ENCODE measurements at places on chromosomes 11 and 22.

- peak; percentile 78 for DNase-seq
These were observed 15.6 kb upstream of the RDX start for GRCh38 chr11:110311783-110312579.

GRCh38 chr11:75469785-75470405 lies 36.9 kb upstream of the KLHL35 start:
- DNase-seq, result no peak

GRCh38 chr22:40312050-40312449 lies 34.2 kb upstream of the ADSL start:
- DNase-seq, result no peak

GRCh38 chr11:26329206-26329605 lies 2.7 kb upstream of the ANO3 start:
- no peak for DNase-seq

DNA sequence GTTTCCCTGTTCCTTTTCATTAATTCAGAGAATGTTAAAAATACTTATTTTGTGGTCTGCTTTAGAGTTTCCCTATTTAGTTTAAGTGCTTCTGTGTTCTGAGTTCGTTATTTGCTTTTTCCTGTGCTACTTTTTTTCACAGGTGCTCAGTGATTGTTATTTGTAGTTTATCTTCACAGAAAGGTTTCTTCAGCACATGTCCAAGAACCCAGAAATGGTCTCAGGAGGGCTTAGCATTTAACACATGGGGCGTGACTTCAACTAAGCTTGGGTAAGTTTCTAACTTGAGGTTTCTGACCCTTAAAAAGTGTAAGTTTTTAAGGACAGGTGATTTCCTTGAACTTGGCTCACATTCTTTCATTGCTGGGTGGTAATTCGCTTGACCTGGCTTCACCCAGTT lies 157.3 kb downstream of the AASDHPPT start:
- DNase-seq, result no peak

GRCh38 chr22:32522237-32522636 lies 47.6 kb downstream of the FBXO7 start:
- DNase-seq, result no peak

- DNase-seq, result no peak
These were observed 68.5 kb upstream of the LMO1 start for GRCh38 chr11:8332196-8332595.

- DNase-seq, result no peak
These were observed 96.1 kb downstream of the MAML2 start for GRCh38 chr11:96246718-96247552.

GRCh38 chr11:121889931-121890330 lies 226.1 kb downstream of the BLID start:
- no peak for DNase-seq

DNA sequence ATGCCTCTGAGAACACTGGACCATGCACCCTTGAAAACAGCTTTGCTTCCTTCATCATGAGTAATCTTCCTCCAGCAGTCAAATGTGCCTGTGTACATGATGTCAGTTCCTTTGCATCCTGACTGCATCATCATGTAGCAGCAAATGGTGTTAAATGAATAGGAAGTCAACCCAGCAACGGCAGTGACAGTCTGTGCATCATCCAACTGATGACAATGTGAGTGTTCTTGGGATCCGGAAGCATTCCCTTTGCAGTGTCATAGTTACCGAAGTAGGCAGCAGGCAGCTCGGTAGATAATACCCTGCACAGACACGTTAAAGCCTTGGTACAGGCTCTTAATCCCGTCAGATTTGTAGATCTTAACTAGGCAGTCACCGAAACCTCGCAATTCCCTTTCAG lies 2.5 kb downstream of the WBP2NL start:
- no peak for DNase-seq

GRCh38 chr11:18590571-18590970 lies 2.0 kb upstream of the UEVLD start:
- no peak for DNase-seq

- DNase-seq, result no peak
These were observed 49.6 kb upstream of the E2F8 start for GRCh38 chr11:19290356-19290755.

DNA sequence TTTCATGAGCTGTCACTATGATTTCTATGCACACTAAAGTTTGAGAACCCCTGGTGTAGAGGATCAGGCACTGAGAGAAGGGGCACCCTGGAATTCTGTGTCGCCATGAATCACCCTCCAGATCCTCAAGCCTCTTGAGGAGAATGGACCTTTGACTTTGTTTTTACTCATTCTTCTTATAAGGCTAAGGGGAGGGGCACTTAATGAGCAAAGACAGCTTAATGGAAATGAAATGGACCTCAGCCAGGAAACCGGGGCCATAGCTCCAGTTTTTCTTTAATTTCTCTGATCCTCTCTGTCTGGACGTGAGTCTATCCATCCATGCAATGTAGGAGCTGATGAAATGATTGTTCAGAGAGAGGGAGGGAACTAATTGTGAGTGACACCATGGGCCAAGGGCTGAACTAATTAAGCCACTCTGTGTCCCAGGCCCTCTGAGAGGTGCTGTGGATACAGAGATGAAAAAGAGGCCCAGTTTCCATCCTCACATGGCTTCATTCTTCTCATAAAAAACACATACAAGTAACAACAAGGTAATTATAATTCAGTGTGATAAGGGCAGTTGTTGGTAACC lies 32.8 kb downstream of the OR2AT4 start:
- DNase-seq, result no peak

GRCh38 chr11:47184711-47185304 lies 1.4 kb downstream of the PACSIN3 start:
- DNase-seq, result no peak

DNA sequence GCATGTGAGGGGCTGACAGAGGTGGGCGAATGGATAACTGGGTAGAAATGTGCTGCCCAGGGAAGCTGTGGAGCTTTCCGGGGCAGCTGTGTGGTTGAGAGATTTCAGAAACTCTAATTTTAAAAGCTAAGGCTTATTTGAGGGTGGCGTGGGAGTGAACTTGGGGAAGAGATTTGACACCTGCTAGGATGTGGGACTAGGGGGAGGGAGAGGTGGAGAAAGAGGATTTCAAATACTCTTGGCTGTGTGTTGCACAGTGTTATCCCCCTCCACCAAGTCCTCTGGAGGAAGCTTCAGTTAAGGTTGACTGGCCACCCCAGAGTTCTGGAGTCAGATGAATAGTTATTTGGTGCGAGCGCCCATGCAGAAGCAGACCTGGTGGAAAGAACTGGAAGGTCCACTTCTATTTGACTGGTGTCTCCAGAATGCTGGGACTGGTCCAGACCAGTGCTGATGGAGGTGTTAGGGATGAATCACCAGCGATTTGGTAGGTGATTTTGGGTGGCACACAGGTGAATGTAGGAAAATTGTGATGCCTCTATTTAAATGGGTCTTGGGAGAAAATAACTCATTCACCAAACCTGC lies 72.8 kb upstream of the ALX4 start:
- no peak for DNase-seq

DNA sequence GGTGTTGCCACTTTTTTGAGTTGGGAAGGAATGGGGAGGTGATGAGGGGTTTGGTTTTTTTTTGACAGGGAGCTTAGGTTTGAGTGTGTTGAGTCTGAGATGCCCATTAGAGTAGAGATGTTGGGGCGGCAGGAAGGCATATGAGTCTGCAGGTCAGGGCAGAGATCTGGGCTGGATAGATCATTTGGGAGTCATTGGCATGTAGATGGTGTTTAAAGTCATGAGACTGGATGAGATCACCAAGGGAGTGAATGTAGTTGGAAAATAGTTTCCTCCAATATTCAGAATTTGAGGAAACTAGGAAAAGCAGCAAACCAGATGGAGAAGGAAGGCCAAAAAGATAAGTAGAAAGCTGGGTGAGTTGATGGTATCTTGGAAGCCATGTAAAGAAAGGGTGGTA lies 2.1 kb upstream of the ANAPC15 start:
- DNase-seq, result no peak

DNA sequence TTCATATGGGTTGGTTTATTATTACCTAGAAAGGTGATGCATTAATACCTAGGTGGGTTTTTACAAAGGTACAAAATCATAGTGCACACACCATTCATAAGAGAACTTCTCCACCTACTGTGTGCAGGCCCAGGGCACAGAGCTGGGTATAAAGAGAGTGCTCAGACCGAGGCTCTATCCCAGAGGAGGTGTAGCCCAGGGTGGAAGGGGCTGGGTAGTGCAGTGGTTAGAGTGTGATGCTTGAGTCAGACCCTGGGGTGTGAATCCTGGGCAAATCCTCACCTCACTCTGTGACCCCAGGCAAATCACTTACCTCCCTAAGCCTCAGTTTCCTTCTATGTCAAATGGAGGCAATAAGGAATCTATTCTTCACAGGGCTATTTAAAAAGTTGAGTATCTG lies 32.2 kb downstream of the PARVG start:
- DNase-seq, result no peak

GRCh38 chr22:44445731-44446130 lies 52.3 kb downstream of the RTL6 start:
- no peak for DNase-seq

- no peak for DNase-seq
These were observed 31.2 kb upstream of the PSMA1 start for GRCh38 chr11:14551380-14551779.

DNA sequence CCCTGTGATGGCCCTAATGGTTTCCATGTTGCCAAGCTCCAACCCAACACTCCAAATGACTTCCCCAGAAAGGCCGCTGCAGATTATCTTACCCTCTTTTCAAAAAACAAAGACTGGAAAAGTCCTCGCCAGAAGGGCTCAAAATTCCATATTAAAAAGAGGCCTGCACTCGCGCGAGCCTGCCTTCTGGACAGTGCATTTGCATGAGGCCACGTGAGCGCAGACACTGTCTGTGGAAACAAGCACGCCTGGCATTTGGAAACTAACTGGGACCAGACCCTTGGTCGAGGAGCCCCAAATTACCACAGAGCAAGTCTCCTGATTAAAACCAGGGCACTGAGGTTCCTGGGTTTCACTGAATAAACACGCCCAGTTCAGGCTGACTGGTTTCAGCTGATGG lies 42.9 kb downstream of the ABTB2 start:
- DNase-seq, result no peak

DNA sequence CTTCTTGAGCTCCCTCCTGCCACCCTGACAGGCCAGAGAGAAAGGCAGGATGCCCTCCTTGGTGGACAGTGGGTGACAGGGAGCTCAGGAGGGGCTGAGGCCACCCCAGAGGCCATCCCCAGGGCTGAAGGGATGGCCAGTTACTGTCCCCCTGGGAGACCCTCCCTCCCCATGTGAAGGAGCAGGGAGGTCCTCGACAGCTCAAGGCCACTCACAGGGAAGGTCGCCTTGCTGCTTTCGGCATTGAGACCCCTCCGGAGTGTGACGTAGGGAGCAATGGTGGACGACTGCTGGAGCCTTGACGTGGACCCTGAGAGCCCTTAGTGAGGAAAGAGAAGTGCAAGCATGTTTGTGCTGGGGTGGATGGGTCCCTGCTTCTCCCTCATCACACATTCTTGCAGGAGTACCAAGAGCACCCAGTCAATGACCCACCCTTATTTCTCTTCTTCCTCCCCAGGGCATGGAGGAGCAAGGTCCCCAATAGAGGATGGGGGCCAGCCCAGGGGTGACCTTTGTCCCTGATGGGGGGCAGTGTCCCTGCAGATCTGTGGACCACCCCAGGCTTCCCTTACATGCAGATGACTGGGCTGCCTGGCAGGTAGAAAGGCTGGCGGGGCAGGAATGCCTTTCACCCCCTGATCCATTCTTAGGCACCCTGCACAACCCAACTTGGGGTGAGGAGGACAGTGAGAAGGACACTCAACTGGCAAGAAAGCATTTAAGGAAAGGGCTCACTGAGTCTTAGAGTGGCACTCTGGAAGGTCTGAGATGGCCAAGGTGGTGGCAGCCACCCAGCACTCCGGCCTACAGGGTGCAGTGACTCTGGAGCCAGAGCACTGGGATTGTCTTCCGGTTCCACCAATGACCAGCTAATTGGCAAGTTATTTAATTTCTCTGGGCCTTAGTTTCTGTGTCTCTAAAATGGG lies 51.4 kb downstream of the C11orf58 start:
- no peak for DNase-seq

Measured in activated CD4-positive, alpha-beta T cell treated with anti-CD3 and anti-CD28 coated beads, Interleukin-2, Interleukin-4, amounts not matched to agents 100 ng/mL and 50 ng/mL, durations not matched to agents 16 hours and 8 hours (primary cell).